GM23338 (cell line): ENCODE measurements at places on chromosomes 5 and 9.

- H3K27me3 ChIP-seq = no peaks in the 10 kb centered on the region
- peaks cover 12% of the 10 kb centered on the region for H3K4me1 ChIP-seq
- H3K4me3 ChIP-seq = no peak overlapping the region
- H3K27ac ChIP-seq = peak overlapping the region; percentile 55; the same call in 1 of the 2 replicates
- H3K36me3 ChIP-seq = no peaks in the 10 kb centered on the region; the same call in 1 of the 2 replicates
These were observed 27.4 kb upstream of the FAM120AOS start for GRCh38 chr9:93480728-93481324.

- no peak for DNase-seq
- no peak overlapping the region for H3K27ac ChIP-seq
- 0 out of 2 replicates have a peak, but pooled peaks cover 4% of the 10 kb centered on the region for H3K4me1 ChIP-seq
- no peak overlapping the region for H3K4me3 ChIP-seq
- H3K36me3 ChIP-seq = no peaks in the 10 kb centered on the region
These were observed 66.4 kb downstream of the SLCO4C1 start for GRCh38 chr5:102229685-102230084.

DNA sequence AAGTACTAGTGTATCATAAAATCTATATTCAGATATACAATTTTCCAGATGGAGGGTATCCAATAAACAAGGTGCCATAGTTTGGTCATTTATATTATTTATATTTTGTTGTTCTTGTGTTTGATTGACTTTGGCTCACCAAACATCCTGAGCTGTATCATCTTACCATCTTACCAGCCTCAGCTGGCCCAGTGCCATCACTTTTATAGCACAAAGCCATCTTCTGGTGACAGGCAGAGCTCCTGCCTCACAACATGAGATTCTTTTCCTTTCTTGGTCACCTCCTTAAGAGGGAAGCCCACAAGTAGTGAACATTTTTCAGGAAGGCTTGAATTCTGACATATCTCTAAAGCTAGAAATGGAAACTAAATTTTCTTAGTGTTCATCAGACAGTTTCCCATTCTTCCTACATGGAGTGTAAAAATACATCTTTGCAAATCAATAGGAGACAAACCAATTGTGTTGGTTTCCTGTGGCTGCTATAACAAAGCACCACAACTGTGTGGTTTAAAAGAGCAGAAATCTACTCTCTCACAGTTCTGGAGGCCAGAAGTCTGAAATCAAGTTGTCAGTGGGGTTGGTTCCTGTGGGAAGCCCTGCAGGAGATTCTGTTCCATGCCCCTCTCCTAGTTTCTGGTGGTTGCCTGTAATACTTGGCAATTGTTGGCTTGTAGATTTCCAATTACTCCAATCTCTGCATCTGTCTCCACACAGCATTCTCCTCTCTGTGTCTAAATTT lies 341.8 kb downstream of the MAN2A1 start:
- no peaks in the 10 kb centered on the region for H3K27me3 ChIP-seq
- no peak overlapping the region for H3K4me3 ChIP-seq
- DNase-seq = no peak
- H3K4me1 ChIP-seq = peaks cover 2% of the 10 kb centered on the region; the same call in 1 of the 2 replicates
- no peaks in the 10 kb centered on the region for H3K36me3 ChIP-seq
- no peak overlapping the region for H3K27ac ChIP-seq

GRCh38 chr5:66609615-66610014 lies 13.4 kb downstream of the MAST4 start:
- H3K27me3 ChIP-seq = no peaks in the 10 kb centered on the region
- no peaks in the 10 kb centered on the region for H3K36me3 ChIP-seq
- no peak overlapping the region for H3K27ac ChIP-seq
- H3K4me1 ChIP-seq = no peaks in the 10 kb centered on the region

- no peaks in the 10 kb centered on the region for H3K4me1 ChIP-seq
- H3K27me3 ChIP-seq = no peaks in the 10 kb centered on the region
- H3K27ac ChIP-seq = no peak overlapping the region
- DNase-seq = no peak
- H3K36me3 ChIP-seq = no peaks in the 10 kb centered on the region
These were observed 296.5 kb downstream of the DEPDC1B start for GRCh38 chr5:60403343-60404006.

GRCh38 chr9:96009690-96010472 lies 134.4 kb downstream of the ERCC6L2 start:
- no peaks in the 10 kb centered on the region; the same call in 1 of the 2 replicates for H3K36me3 ChIP-seq
- H3K4me1 ChIP-seq = no peaks in the 10 kb centered on the region
- H3K27me3 ChIP-seq = no peaks in the 10 kb centered on the region
- DNase-seq = no peak

DNA sequence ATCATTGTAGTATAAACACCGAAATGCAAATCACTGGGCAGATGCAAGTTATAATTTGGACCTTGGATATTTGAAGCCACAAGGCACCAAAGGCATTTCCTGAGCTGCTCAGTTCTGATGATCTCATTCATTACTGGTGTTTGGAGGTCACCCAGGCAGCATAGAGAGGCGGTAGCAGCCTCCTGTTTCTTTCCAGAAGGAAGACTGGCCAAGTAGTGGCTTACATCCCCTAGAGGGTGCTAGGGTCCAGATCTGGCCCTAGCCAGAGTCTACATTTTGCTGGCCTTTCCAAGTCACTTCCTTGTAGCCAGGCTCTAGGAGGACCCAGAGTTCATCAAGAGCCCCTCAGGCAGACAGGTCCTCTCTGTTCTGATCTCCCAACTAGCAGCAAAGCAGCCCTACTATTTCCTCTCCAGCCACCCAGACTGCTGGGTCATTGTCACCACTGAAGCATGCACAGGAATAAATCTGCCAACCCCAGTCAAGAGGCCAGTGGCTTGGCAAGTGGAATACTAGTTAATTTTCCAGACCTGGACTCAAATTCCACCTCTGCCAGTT lies 33.4 kb upstream of the TTC1 start:
- H3K36me3 ChIP-seq = no peaks in the 10 kb centered on the region
- no peak overlapping the region for H3K27ac ChIP-seq
- DNase-seq = peak; percentile 12
- H3K27me3 ChIP-seq = peaks cover 41% of the 10 kb centered on the region
- peaks cover 11% of the 10 kb centered on the region for H3K4me1 ChIP-seq

- peak overlapping the region; percentile 19; the same call in 1 of the 2 replicates for H3K4me3 ChIP-seq
- H3K27me3 ChIP-seq = no peaks in the 10 kb centered on the region
- H3K36me3 ChIP-seq = peaks cover 68% of the 10 kb centered on the region
- no peak for DNase-seq
- peak overlapping the region; percentile 99 for H3K27ac ChIP-seq
- H3K4me1 ChIP-seq = peaks cover 15% of the 10 kb centered on the region
These were observed 22.1 kb downstream of the GFPT2 start for GRCh38 chr5:180330810-180331646.

DNA sequence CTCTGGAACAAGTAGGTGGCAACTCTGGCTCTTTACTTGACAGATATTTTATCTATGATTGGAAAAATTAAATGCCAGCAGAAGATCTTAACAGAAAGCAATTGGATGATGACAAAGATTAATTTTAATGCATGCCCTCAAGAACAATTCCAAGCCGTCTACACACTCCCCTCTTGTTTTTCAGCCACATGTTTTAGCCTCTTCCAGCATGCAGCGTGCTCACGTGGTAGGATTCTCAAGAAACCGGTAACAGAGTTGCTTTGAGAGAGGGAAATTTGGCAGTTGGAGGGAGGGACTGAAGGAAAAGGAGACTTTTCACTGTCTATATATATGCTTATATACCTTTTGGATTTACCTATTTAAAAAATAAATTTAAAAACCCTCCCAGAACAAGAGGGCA lies 48.3 kb upstream of the FANCC start:
- H3K4me3 ChIP-seq = no peak overlapping the region
- H3K4me1 ChIP-seq = 0 out of 2 replicates have a peak, but pooled peaks cover 6% of the 10 kb centered on the region
- no peak overlapping the region for H3K27ac ChIP-seq
- H3K27me3 ChIP-seq = no peaks in the 10 kb centered on the region
- no peaks in the 10 kb centered on the region for H3K36me3 ChIP-seq
- DNase-seq = no peak

GRCh38 chr5:142844866-142845265 lies 74.7 kb downstream of the ARHGAP26 start:
- H3K4me3 ChIP-seq = no peak overlapping the region
- peak overlapping the region; percentile 78 for H3K27ac ChIP-seq
- H3K36me3 ChIP-seq = no peaks in the 10 kb centered on the region

- H3K27ac ChIP-seq = no peak overlapping the region
- peak; percentile 13 for DNase-seq
- H3K36me3 ChIP-seq = no peaks in the 10 kb centered on the region
- H3K4me3 ChIP-seq = no peak overlapping the region
- H3K27me3 ChIP-seq = no peaks in the 10 kb centered on the region
These were observed 116.4 kb upstream of the FST start for GRCh38 chr5:53364061-53364460.

DNA sequence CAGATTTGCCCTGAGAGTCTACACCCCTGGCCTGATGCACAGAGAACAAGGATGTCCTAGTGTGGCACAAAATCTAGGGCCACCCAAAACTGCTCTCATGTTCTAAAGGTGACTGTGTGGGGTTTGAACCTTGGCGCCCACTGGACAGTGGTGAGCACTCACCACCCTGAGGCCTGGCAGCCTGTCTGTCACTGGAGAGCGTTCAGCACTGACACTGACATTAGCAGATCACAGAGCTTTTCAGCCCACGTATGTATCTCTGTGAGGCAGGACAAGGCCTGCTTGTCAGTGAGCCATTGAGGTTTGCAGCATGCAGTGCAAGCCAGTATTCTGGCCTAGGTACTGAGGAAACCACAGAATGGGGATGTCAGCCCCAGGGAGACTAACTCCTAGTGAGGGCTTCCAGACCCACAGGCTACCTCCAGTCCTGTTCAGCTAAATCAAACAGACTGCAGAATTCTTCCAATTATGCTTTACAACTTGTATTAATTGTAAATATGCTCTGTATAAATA lies 38.9 kb upstream of the SLC2A8 start:
- H3K36me3 ChIP-seq = peaks cover 5% of the 10 kb centered on the region; the same call in 1 of the 2 replicates
- H3K4me3 ChIP-seq = no peak overlapping the region
- H3K4me1 ChIP-seq = peaks cover 11% of the 10 kb centered on the region; the same call in 1 of the 2 replicates

DNA sequence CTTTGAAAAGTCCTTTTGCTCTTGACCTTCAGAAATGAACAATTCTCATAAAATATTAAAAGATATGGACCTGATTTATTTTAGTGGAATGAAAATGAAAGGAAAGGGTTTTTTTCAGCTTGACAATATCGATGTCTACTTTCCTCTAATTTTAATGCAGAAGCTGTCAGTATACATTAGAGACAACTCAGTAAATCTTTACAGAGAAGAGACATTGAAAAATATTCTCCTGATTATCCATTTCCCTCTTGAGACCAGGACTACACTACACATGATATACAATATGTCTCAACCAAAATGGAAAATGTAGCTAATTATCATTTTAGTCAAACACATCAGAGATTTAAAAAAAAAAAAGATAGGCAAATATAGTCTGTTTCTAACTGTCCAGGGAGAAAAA lies 288.5 kb upstream of the NUDT12 start:
- DNase-seq = no peak
- no peaks in the 10 kb centered on the region for H3K27me3 ChIP-seq
- no peaks in the 10 kb centered on the region for H3K36me3 ChIP-seq
- no peak overlapping the region for H3K27ac ChIP-seq

DNA sequence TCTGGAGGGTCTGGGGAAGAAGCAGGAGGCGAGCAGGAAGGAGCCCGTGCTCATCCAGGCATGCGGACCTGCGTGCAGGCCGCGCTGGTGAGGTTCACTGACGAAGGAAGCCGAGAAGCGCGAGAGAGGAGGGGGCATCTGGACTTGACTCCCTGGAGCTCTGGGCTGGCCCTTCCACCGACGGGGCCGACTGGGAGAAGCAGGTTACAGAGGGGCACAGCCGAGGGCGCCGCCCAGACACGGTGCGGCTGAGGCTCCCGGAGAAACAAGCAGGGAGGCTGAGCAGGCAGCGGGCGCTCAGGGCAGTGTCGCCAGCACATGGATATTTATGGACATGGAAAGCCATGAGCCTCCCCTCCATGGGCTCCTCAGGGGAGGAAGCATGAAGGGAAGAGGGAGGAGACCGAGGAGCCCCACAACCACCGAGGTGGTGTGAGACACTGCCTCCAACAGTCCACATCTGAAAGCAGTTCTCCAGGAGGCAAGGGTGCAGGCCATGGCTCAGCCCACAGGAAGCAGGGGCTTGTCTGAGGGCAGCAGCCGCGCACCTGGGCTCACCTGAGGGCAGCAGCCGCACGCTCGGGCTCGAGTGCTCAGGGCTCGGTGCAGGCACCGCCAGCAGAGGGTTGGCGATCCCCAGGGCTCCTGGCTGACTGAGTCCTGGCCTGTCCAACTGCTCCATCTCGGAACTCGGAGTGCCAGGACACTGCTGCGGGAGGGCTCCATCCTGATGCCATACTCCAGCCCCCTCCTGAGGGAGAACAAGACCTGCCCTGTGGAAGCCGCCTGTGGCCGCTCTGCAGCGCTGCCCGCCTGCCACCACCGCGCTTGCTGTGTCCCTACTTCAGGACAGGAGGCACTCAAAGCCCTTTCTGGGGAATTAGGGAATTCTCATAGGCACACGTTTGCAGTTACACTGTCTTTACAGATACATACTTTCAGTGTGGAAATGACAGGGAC lies 15.7 kb upstream of the INPP5E start:
- H3K4me3 ChIP-seq = no peak overlapping the region
- H3K27me3 ChIP-seq = no peaks in the 10 kb centered on the region
- H3K4me1 ChIP-seq = no peaks in the 10 kb centered on the region
- H3K27ac ChIP-seq = no peak overlapping the region
- H3K36me3 ChIP-seq = peaks cover 24% of the 10 kb centered on the region

DNA sequence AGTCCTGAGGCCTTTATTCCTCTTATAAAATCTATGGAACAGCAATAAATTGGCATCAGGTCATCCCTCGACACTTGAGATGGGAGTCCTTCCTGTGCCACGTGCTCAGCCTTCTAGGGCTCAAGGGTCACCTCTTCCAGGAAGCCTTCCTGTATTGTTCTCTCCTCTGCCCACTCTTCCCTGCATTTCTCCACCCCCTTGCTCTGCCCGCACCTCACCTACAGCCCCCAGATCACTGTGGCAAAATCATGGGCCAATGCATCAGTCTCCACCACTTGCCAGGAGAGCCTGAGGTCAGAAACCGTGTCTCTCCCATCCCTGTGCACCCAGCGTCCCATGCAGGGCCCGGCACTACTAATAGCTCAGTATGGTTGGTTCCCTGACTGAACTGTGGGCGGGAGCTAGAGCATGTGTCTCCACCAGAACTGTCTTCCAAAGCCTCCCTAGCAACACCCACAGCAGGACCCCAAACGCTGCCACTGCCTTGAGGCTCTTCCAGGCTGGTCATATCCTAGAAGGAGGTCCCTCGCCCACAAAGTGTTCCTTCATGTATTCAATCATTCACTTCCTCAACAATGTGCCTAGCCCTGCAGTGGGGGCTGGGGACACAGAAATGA lies 13.5 kb downstream of the DUSP1 start:
- H3K4me3 ChIP-seq = no peak overlapping the region
- no peaks in the 10 kb centered on the region for H3K36me3 ChIP-seq
- H3K27ac ChIP-seq = no peak overlapping the region
- peak; percentile 21 for DNase-seq

GRCh38 chr5:32290922-32291321 lies 21.8 kb downstream of the MTMR12 start:
- no peak for DNase-seq
- H3K4me1 ChIP-seq = peaks cover 33% of the 10 kb centered on the region
- peaks cover 18% of the 10 kb centered on the region for H3K36me3 ChIP-seq
- H3K27me3 ChIP-seq = no peaks in the 10 kb centered on the region

- no peaks in the 10 kb centered on the region for H3K27me3 ChIP-seq
- 0 out of 2 replicates have a peak, but pooled peaks cover 2% of the 10 kb centered on the region for H3K4me1 ChIP-seq
- H3K27ac ChIP-seq = no peak overlapping the region
These were observed 292.9 kb downstream of the NSG2 start for GRCh38 chr5:174338185-174339010.
